Thymus (tissue), 14 donors: ENCODE measurements at places on chromosomes 3 and 15. TPM values are rescaled to one million over a fixed set of nuclear protein-coding genes. Genes with fewer than 3 reads are reported as not detected.

DNA sequence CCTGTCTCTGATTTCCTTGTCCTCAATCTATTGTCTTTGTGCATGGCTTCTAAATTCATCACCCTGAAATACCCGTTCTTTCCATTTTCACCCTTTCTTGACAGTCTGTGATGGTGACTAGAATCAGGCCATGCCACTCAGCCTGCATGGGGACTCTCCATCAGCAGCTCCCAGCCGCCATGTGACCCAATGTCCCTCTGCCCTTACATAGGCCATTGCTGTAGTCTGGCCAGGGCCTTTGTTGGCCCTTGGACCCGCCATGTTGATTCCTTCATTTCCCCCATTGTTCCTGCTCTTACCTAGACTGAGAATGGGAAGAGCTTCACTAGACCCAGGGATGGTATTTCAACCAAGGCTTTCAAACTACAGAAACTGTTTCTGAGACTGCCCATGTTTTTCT, 45.8 kb downstream of the SPSB4 start:
- DNase-seq: no peak

Gene PIAS1
- total RNA-seq: 26.2 TPM

DNA sequence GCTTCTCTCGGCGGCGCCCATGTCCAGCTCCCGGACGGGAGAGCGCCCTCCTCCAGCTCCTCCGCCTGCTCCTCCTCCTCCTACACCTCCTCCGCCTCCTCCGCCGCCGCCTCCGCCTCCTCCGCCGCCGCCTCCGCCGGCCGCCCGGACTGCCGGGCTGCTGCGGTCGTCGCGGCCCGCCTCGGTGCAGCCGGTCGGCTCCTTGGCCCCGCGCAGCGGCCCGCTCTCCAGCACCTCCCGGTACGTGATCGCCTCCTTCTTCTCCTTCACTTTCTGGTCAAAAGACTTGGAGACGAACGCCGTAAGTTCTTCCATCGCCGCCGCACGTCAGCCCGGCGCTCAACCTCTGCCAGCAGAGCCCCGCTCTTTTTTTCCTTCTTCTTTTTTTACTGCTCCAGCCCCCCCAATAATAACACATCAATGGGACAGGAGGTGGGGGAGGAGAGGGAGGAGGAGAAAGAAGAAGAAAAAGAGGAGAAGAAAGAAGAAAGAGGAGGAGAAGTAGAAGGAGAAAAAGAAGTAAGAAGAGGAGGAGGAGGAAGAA, 438 bp downstream of the SHOX2 start:
- no peak for DNase-seq

DNA sequence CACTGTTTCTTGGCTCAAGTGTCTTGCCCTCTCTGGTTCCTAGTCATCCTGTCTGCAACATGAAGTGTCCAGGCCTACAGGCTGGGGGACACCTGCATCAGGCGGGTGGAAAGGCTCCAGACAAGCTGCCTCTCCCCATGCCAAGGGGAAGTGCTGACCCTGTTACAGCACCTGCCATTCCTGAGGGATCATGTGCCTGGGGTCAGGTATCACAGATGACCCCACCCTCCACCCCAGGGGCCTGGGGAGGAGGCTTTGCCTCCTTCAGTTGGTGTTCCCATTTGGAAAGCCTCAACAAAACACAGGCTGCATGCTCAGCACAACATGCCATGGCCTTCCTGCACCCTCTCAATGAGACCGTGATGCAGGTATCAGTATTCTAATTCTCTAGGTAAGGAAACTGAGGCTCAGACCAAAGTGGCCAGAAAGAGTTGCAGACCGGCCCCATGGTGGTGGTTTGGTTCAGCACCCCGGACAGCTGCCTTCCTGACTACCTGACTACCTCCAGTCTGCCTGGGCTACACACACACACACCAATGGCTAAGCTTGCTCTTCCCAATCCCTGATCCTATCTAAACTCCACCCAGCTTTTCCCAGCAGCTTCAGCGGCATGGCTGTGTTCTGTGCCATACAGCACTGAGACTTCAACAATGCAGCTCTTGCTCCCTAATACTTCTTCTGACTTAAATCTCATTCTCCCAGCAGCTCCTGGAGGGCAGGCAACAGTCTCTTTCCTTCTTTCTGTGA, 69.7 kb upstream of the LINGO1 start:
- DNase-seq: no peak

Gene AADAC
- total RNA-seq: 0.19 TPM

DNA sequence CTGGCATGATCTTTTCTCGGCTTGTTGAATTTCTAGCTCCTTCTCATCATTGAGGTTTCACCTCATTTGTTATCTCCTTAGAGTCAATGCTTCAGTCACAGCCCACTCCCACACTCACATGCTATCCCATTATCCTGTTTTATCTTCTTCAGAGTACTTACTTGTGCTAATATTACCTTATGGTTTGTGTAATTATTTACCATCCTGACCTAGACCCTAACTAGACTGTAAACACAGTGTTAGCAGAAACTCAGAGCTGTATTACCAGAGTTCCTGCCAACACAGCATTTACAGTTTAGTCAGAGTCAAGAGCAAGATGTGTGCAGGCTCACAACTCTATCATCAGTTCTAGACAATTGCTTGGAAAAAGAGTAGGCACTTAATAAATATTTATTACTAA, 144.7 kb downstream of the OTOL1 start:
- DNase-seq: no peak

GRCh38 chr15:59388670-59389069, 16.0 kb upstream of the MYO1E start:
- DNase-seq: no peak

GRCh38 chr3:87225659-87226058, 1.4 kb upstream of the CHMP2B start:
- DNase-seq: peak; percentile 4

Gene CPOX
- total RNA-seq: 17.2 TPM

GRCh38 chr15:77597804-77598453, 34.8 kb downstream of the LINGO1 start:
- no peak for DNase-seq

DNA sequence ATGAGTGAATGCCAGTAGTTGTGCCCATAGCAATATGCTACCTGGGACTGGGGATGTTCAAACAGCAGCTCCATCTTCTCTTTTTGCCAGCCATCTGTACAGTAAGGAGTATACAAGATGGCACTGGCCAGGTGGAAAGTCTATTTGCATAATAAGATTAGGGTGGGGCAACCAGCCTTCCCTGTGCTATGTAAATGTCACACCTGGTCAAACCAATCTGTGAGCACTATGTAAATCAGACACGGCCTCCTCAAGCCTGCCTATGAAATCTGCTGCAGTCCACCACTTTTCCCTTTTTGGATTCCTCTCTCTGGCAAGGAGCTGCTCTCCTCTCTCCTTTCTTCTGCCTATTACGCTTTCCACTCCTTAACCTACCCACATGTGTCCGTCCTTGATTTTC, 53.0 kb downstream of the C3orf80 start:
- no peak for DNase-seq

GRCh38 chr3:139529662-139530061, 9.9 kb downstream of the RBP1 start:
- no peak for DNase-seq

- DNase-seq: no peak
Measured at GRCh38 chr3:16378920-16379319, 113.9 kb downstream of the OXNAD1 start.

DNA sequence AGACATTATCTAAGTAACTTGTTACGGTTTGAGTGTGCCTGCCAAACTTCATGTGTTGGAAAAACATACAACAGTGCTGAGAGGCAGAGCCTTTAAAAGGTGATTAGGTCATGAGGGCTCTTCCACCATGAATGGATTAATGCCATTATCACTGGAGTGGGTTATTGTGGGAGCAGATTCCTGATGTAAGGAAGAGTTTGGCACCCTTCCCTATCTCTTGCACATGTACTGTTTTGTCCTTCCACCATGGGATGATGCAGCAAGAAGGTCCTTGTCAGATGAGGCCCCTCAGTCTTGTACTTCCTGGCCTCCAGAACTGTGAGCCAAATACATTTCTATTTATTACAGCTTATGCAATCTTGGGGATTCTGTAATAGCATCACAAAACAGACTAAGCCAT, 413.9 kb downstream of the EPHA3 start:
- DNase-seq: no peak

Gene PGBD4
- total RNA-seq: 1.4 TPM

DNA sequence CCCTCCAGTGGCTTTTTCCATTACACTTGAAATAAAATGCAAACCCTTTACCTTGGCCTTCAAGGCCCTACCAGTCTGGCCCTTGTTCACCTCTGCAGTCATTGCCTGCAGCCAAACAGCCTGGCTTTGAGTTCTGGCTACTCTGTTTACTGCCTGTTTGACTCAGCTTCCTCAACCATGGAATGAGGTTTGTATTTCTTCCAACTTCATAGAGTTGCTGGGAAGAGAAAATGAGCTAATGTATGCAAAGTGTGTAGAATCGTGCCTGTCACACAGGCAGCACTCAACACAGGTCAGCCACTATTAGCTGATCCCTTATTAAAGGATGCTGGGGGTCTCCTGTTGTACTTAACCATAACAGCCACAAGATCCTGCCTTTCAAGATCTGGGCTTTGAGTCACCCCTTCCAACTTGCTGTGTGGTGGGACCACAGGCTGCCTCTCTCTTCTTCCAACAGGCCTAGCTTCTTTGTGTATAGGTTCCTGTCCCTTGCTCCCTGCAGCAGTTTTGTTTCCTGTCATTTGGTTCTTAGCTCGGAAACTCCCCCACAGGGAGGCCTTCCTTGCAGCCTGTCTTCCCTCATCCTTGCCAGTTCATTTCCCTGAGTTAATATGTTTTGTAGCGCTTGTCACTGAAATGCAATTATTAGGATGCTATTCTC, 6.4 kb downstream of the MED12L start:
- no peak for DNase-seq

GRCh38 chr3:79521221-79521848, 246.5 kb downstream of the ROBO1 start:
- no peak for DNase-seq

GRCh38 chr3:197320582-197320981, 22.2 kb upstream of the DLG1 start:
- no peak for DNase-seq

DNA sequence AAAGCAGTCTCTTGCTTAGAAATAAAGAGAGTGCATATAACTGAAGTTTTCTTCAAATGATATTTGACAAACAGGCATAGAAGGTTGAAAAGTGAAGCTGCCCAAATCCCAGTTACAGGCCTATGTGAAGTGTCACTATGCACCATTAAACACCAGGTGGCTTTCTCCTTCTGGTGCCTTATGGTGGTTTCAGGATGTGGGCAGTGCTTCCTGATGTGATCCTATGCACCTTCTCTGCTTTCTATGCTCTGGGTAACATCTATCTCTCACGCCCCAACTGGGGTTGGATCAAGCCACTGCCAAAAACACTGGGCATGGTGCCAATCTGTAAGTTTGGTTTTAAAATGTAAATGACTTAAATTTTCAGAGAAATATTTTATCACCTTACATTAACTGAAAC, 744.7 kb downstream of the TUSC7 start:
- no peak for DNase-seq

- DNase-seq: no peak
Measured at GRCh38 chr3:16064642-16065414, 109.7 kb upstream of the GALNT15 start.

Gene CNTN4
- total RNA-seq: 9.9 TPM

DNA sequence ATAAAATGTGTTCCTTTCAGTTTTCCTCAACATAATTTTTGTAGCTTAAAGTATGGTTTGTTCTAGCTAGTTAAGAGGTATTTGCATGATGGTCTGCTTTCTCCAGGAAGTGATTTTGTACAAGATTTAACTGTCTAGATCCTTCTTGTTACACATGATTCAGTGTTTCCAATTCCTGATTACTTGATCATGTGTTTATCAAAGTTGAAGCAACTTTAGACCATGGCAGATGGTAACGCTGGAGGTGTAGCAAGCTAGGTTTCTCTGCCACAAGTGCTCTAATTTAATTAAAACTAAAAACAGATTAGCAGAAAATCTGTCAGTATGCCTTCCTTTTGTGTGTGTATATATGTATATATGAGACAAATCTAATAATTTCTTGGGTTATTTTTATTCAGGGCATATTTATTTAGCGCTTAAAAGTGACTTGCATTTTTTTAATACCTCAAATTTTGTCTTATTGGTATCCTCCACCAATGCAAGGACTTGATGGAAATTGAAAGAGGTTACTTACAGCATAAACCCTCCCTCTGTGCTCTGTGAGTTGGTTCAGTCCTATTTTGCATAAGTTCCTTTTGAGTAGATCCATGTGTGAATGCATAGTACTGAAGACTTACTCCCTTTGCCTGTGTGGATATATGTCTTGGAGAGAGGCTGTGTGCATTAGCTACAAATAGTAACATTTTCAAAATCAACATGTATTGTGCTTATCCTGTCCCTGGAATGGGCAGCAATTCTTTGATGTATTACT, 157.3 kb upstream of the CGNL1 start:
- DNase-seq: no peak

DNA sequence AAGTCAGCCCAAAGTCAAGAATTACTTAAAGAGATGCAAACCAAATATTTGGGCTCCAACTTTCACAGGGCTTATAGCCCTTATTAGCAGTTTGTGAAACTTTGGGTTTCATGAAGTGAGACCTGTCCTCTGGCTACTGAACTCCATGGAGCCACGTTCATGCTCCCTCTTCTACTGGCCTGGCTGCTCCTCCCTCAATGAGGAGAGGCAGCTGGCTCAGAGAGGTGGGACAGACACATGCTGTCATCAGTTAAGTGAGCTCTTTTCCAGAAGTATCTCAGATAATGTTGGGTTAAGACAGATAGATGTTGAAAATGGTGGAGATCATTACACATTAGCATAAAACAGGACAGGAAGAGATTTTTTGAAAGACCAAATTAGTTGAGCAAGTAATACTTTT, 19.4 kb downstream of the MRPS25 start:
- no peak for DNase-seq

Gene RETNLB
- not detected for total RNA-seq

DNA sequence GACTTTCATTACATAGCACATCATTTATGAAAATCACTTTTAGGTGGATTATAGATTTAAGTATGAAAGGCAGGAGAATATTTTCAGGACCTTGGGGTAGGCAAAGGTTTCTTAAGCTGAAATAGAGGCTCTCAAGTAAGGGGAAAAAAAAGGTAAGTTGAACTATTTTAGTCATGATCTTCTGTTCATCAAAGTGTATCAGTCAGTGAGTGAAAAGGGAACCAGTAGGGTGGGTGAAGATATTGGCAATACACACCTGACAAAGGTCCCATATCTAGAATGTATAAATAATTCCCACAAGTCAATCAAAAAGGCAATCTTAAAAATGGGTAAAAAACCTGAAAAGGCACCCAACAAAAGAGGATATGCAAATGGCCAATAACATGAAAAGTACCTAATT, 218.6 kb downstream of the KLF13 start:
- DNase-seq: no peak

DNA sequence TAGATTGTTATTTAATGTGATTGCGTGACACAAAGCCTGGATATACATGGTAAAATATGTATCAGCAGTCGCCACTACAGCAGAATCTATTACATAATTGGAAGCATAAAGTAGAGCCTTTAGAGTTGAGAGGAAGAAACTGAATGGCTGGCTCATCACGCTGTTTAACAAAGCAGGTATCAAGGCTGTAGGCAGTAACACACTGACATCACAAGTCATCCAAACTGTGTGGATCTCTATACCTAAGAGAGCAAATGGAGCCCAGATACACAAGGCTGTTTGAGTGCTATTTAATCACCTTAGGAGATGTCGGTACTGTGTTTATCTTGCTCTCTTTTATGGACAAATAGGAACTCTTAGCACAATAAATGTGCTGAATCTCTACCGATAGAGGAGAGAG, 864.4 kb downstream of the VGLL3 start:
- no peak for DNase-seq
